ENCODE measurements at places on chromosomes 11 and 22. TPM values are rescaled to one million over a fixed set of nuclear protein-coding genes. Genes with fewer than 3 reads are reported as not detected.

KRTAP5-3 gene
- not detected for total RNA-seq

CEND1 gene
- total RNA-seq, result 0.37 TPM

FAM83F gene
- 0.30 TPM for total RNA-seq

OR5P2 gene
- not detected for total RNA-seq

ACTN3 gene
- not detected for total RNA-seq

PTPRCAP gene
- total RNA-seq, result 371 TPM

KREMEN1 gene
- total RNA-seq, result 0.19 TPM

MS4A4A gene
- total RNA-seq, result not detected

- H3K4me1 ChIP-seq, result no peaks in the 10 kb centered on the region
- no peak overlapping the region for H3K4me3 ChIP-seq
- no peaks in the 10 kb centered on the region for H3K36me3 ChIP-seq
- H3K27me3 ChIP-seq, result no peaks in the 10 kb centered on the region
Observed at GRCh38 chr11:39304586-39304985, 2154.9 kb downstream of the LRRC4C start.

DNA sequence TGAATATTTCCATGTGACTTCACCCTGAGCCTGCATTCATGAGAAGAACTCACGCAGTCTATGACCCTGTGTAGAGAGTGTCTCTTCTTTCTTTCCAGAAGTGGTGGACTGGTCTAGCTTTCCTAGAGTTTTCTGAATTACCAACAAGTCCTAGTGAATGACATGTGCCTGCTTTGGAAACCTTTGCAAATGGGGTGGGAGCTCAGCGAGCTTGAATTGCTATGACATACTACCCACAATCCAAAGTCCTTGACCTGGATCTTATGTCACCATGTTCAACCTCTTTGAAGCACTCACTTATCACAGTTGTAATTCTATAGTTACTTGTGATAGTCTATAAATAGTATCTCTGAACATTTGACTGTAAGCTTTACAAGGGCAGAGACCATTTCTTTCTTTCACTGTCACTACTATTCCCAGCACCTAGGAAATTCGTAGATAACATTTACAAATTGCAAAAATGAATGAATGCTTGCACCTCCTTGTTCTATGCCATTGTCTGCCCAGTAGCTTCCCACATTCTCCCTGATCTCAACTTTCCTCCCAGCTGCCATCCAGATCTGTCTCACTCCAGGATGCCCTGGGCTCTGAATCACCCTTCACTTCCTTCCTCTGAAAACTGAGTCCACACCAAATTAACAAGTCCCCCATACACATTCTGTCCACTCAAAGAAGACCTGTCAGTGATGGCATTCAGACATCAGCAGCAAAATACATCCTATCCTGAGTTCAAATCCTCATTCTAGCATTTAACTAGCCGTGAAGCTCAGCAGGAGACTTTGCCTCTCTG, 201.9 kb upstream of the SESN3 start:
- no peak overlapping the region for H3K4me3 ChIP-seq
- peaks cover 17% of the 10 kb centered on the region for H3K4me1 ChIP-seq
- H3K36me3 ChIP-seq, result peaks cover 8% of the 10 kb centered on the region
- H3K27ac ChIP-seq, result no peak overlapping the region

- no peaks in the 10 kb centered on the region for H3K27me3 ChIP-seq
- DNase-seq, result no peak
- H3K36me3 ChIP-seq, result no peaks in the 10 kb centered on the region
- no peak overlapping the region for H3K27ac ChIP-seq
Observed at GRCh38 chr11:17775507-17776211, 41.1 kb downstream of the KCNC1 start.

- H3K4me1 ChIP-seq, result peaks cover 18% of the 10 kb centered on the region
- H3K27me3 ChIP-seq, result no peaks in the 10 kb centered on the region
- peak; percentile 58 for DNase-seq
Observed at GRCh38 chr11:62842171-62842741, 2.9 kb upstream of the WDR74 start.

DNA sequence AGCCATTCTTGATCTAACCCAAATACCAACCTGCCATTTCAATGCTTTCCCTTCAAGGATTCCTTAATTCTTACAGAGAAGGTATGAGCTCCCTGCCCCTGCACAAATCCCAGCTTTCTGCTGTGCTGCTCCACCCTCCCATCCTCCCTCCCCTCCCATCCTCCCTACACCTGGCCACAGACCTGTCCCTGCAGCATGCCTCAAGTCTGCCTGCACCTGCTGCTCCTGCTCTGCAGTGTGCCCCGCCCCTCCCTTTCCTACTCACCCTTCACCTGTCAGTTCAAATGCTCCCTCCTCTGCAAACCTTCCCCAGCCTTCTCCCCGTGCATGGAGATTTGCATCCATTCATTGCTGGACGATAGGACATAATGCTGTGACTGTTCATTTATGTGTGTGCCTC, 139.9 kb upstream of the NARS2 start:
- no peaks in the 10 kb centered on the region for H3K36me3 ChIP-seq
- no peak for DNase-seq

GRCh38 chr11:44726283-44727113, at the start of gene TSPAN18:
TSS of gene TSPAN18 (plus strand) at chr11:44726962. CDS start at chr11:44906417, 179,455 bp downstream.
- H3K27me3 ChIP-seq, result peaks cover 40% of the 10 kb centered on the region
- H3K4me1 ChIP-seq, result peaks cover 23% of the 10 kb centered on the region
- H3K4me3 ChIP-seq, result peak within 1 kb of the TSS; percentile 80
- no peaks in the 10 kb centered on the region for H3K36me3 ChIP-seq
- peak; percentile 48 for DNase-seq
- peak within 1 kb of the TSS; percentile 63 for H3K27ac ChIP-seq

DNA sequence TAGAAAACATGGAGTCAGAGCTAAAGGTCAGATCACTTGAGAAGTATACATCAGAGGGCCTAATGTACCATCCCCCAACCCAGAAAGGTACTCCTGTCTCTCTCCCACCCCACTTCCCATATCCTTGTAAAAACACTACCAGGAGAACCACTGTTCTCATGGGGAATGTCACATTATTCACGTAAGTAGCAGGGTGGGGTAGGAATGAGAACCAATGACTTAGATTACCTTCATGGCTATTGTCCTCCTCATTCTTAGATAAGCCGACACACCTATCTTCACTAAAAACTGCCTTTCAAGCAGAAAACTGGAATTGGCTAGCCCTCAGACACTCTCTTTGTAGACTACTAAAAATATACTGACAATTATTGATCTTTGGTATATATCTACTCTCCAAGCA, 63.6 kb downstream of the CEP57 start:
- no peak overlapping the region for H3K27ac ChIP-seq
- no peak overlapping the region for H3K4me3 ChIP-seq
- no peaks in the 10 kb centered on the region for H3K4me1 ChIP-seq
- no peaks in the 10 kb centered on the region for H3K27me3 ChIP-seq

DNA sequence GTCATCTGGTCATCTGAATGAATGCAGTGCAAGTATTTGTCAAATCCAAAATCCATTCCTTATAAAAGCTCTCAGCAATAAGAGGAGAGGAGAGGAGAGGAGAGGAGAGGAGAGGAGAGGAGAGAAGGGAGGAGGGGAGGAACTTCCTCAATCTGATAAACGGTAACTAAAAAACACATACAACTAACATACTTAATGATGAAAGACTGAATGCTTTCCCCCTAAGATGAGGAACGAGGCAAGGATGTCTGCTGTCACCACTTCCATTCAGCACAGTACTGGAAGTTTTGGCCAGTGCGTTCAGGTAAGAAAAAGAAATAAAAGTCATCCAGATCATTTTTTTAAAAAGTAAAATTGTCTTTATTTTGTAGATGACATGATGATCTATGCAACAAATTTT, 80.4 kb downstream of the CD82 start:
- peaks cover 4% of the 10 kb centered on the region for H3K36me3 ChIP-seq
- H3K4me3 ChIP-seq, result no peak overlapping the region
- H3K4me1 ChIP-seq, result no peaks in the 10 kb centered on the region
- peaks cover 61% of the 10 kb centered on the region for H3K27me3 ChIP-seq
- no peak for DNase-seq
- no peak overlapping the region for H3K27ac ChIP-seq

DNA sequence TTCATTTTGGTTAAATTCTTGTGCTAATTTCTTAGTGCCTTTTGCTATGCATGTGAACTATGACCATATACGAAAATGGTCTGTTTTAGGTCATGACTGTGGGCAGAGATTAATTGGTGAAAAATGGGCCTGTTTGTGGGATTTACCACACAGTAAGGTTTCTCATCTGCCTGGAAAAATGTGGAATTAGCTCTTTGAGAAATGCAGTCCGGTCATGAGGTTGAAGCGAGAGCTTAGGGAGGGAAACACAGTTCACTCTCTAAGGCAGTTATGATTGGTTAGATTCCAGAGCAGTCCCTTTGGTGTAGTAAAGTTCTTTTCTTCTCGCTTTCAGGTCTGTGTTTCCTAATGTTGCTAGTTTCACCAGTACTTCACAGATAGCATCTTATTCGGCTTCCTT, 1.2 kb upstream of the PDE3B start:
- no peak for DNase-seq
- H3K27me3 ChIP-seq, result no peaks in the 10 kb centered on the region
- H3K27ac ChIP-seq, result peak overlapping the region; percentile 77
- H3K4me1 ChIP-seq, result peaks cover 40% of the 10 kb centered on the region

DNA sequence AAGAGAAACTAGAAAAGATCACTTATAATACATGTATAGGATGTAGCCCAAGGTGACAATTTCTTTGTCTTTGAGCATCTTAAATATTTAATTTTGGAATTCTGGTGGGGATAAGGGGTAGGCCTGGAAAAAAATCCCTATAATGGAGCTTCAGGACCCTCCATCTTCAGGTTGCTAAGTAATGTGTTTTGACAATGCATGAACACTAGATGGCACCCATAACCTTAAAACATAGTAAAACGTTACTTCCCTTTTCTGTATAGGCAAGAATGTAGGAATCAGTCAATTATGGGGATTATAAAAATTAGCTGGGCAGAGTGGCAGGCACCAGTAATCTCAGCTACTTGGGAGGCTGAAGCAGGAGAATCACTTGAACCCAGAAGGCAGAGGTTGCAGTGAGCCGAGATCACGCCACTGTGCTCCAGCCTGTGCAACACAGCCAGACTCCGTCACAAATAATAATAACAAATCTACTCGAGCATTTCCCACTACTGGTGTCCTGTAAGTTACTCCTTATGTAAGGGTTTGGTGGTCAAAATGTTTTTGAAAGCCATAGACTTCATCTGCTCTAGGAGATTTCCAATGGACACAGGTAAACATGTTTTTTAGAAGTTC, 541.9 kb upstream of the CCDC90B start:
- no peaks in the 10 kb centered on the region for H3K27me3 ChIP-seq
- no peaks in the 10 kb centered on the region for H3K36me3 ChIP-seq
- DNase-seq, result no peak
- no peaks in the 10 kb centered on the region for H3K4me1 ChIP-seq

GRCh38 chr11:98143661-98144060, 877.1 kb upstream of the CNTN5 start:
- no peaks in the 10 kb centered on the region for H3K27me3 ChIP-seq
- no peak overlapping the region for H3K4me3 ChIP-seq
- no peak overlapping the region for H3K27ac ChIP-seq
- DNase-seq, result no peak

DNA sequence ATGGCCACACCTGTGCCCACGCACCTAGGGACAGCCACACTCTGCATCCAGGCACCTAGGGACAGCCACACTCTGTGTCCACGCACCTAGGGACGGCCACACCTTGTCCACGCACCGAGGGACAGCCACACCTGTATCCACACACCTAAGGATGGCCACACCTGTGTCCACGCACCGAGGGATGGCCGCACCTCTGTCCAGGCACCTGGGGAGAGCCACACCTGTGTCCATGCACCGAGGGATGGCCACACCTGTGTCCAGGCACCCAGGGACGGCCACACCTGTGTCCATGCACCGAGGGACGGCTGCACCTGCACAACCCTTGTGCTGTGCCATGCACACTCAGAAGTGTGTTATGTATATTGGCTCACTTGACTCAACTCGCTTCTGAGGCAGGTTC, 10.8 kb downstream of the OVOL1 start:
- peaks cover 10% of the 10 kb centered on the region for H3K27me3 ChIP-seq
- peaks cover 18% of the 10 kb centered on the region for H3K4me1 ChIP-seq
- no peak for DNase-seq
- no peak overlapping the region for H3K27ac ChIP-seq

DNA sequence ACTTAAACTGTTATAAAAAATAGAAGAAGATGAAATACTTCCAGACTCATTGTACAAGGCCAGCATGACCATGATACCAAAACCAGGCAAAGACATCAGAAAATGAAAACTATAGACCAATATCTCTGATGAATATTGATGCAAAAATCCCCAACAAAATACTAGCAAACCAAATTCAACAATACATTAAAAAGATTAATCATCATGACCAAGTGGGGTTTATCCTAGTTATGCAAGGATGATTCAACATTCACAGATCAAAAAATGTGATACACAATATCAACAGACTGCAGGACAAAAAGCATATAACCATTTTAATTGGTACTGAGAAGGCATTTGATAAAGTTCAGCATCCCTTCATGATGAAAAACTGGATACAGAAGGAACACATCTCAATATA, 824.5 kb upstream of the RAG2 start:
- H3K27me3 ChIP-seq, result no peaks in the 10 kb centered on the region
- no peaks in the 10 kb centered on the region for H3K4me1 ChIP-seq
- H3K4me3 ChIP-seq, result no peak overlapping the region
- no peaks in the 10 kb centered on the region for H3K36me3 ChIP-seq
- H3K27ac ChIP-seq, result no peak overlapping the region

DNA sequence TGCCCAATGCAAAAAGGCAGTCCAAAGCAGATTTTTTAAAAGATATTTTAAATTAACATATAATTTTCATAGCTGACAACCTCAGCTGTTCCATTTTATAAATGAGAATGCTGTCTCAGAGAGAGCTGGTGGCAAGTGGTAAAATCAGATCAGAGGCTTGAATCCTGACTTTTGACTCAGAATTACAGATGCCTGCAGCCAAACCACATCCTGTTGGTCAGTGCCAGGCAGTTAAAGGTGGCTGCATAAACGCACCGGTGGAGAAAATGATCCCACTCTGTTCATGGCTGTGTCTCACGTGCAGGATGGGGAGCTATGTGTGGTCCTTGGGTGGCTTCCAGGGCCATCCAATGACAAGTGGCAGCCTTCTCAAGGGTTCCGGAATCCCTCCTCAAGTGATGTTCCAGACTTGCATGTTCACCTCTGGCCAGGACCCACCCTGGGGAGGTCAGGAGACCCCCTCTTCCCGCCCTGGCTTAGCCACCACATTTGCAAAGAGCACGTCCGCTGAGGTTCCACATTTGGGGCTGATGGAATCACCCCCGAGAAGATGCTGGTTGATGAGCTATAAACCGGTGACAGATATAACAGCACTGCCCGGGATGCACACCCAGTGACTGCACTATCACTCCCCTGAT, 155.5 kb downstream of the SHANK2 start:
- H3K4me1 ChIP-seq, result no peaks in the 10 kb centered on the region
- H3K4me3 ChIP-seq, result no peak overlapping the region
- H3K27ac ChIP-seq, result no peak overlapping the region
- DNase-seq, result no peak

GRCh38 chr11:10743354-10744000, 7.6 kb upstream of the CTR9 start:
- no peaks in the 10 kb centered on the region for H3K27me3 ChIP-seq
- H3K27ac ChIP-seq, result peak overlapping the region; percentile 71
- H3K4me1 ChIP-seq, result peaks cover 29% of the 10 kb centered on the region
- peak; percentile 64 for DNase-seq
- H3K36me3 ChIP-seq, result no peaks in the 10 kb centered on the region

Measured in activated naive CD8-positive, alpha-beta T cell treated with anti-CD3 and anti-CD28 coated beads, Interleukin-2, amount 10 ng/mL, durations not matched to agents 7 days and 5 days (primary cell).